Inflammatory macrophage treated with lipopolysaccharide for 1 hour (primary cell): ENCODE measurements at places on chromosomes 2 and 18.

DNA sequence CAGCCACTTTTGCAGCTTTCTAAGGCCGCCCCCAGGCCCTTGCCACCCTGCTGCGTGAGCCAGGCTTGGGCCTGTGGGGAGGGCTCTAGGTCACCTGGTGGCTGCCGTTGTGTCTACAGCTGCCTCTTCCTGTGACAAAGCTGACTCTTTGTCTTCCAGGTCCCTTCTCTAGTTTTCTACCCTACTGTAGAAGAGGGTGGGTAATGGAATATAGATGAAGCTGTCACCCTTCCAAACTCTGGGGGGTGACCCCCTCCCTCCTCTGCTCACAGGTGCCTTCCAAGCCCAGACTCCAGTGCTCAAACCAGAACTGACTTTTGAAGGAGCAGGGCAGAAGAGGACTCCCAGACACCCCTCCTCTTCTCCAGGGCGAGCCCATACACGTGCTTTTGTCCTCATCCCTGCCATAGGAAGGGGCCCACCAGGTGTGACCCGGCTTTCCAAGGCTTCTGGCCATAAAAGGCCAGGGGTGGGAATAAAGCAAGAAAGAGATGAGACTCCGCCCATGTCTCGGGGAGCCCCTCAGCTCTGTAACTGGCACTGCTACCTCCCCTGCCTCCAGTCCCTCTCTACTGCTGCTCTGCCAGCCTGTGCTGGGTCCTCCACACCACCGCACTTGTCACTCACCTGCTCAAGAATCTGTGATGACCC is 17.9 kb upstream of the SDC1 start:
- DNase-seq, result no peak

- peak; percentile 86 for DNase-seq
Observed at GRCh38 chr18:62505669-62506494, 16.9 kb upstream of the ZCCHC2 start.

DNA sequence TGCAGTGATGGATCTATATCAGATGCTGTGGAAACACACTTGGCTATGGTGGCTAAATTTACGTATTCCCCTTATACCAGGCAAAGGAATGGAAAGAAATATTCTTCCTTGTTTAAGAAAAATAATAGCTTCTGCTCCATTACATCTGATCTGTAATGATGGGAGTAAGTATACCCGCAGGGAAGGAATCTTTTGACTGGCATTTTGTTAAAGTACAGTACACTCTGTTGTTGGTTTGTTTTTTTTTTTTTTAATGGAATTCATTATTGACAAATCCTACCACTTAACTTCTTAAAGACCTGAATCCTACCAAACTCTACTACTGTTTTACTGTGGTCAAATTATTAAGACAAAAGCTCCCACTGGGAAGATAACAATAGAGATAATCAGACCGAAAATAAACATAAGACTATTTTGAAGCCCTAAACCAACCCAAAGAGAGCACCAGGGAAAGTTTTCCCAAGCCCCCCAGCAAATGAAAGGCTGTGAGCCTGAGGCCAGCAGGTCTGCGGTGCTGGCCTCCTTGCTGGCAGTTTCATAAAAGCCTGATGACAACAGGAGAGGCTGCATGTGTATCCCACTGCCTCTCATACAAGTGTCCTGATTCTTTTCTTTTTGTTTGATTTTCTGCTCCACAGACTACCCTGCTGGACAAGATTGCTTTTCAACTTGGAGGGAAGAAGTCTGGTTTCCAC is 101.0 kb downstream of the SLC25A12 start:
- DNase-seq, result no peak

DNA sequence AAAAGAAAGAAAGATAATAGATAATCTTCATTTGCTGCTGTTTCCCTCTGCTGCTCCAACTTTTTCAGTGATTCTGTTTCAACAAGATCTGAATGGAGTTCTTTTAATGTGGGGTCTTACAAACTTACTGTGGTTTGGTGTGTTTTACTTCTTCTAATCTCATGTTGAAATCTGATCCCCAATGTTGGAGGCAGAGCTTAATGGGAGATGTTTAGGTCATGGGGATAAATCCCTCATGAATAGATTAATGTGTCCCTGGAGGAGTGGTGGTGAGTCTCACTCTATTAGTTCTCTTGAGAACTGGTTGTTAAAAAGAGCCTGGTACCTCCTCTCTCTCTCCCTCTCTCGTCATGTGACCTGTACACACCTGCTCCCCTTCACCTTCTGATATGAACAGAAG is 442.4 kb downstream of the EPHA4 start:
- no peak for DNase-seq

- DNase-seq, result no peak
Observed at GRCh38 chr18:27778925-27779324, 398.0 kb downstream of the CDH2 start.

GRCh38 chr2:40445467-40445866 is 6.4 kb downstream of the SLC8A1 start:
- DNase-seq, result no peak

GRCh38 chr2:237540823-237541222 is 25.6 kb upstream of the PRLH start:
- no peak for DNase-seq

DNA sequence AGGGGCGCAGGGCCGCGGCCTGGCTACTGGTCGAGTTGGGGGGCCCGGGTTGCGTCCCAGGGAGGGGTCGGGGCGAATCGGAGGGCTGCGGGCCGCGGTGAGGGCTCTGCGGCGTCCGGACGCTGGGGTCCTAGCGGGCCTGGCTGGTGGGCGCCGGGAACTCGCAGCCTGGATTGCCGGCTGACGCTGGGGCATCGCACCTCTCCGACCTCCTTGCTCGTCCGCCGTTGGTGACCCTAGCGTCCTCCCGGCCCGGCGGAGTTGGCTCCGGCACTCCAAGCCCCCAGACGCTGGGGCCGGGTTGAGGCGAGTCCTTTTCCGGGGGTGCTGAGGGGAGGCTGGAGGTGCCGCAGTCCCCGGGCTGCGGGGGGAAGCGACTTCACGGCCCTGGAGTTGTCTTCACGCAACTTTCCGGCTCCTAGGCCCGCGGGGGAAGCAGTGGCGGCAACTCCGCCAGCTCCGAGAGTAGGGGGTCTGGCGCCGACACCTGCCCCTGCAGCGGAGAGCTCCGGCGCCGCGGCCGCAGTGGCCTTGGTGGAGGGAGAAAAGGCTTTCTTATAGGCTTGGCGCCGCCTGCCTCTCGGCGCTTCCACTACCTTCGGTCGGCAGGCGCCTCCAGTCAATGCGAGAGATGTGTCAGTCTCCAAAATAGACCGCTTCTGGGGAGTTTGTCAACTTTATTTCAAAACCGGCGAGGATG is 70.3 kb downstream of the HAUS1 start:
- peak; percentile 25 for DNase-seq

DNA sequence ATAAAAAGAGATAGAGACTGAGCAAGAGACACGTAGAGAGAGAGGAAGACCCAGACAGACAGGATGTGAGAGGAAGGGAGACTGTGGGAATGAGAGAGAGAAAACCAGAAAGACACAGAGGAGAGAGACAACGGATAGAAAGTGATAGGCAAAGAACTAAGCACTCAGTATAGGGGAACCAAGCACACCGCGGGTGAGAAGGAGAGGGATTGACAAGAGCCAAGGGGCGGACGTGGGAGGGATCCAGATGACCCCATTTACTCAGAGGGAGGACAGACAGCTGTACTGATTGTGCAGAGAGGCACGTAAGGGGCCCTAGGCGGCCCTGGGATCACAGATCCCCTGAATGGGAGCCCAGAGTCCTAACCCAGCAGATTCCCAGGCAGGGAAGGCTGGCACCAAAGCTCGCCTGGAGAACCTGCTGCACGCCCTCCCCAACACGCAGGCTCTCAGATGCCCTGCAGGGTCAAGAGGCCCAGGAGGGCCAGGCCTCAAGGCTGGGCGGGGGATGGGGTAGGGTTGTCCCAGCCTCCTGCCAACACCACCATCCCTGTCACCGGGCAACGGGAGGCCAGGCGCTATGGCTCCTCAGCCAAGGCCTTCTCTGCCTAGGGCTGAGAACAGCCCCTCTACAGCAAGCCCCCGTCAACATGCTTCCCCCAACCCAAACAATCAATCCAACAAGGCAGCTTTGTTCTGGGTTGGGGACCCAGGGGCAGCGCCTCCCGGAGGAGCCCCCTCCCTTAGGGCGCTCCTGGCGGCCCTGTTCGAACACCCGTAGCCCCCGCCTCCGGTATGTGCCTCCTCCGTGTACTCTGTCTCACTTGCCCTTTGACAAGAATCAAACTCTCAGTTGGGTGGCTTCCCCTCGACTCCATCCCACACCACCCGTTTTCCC is 579 bp downstream of the LOXL3 start:
- no peak for DNase-seq

- DNase-seq, result no peak
Observed at GRCh38 chr2:10873171-10873570, 38.6 kb upstream of the KCNF1 start.

GRCh38 chr2:50727636-50728339 is 304.1 kb downstream of the NRXN1 start:
- DNase-seq, result no peak

DNA sequence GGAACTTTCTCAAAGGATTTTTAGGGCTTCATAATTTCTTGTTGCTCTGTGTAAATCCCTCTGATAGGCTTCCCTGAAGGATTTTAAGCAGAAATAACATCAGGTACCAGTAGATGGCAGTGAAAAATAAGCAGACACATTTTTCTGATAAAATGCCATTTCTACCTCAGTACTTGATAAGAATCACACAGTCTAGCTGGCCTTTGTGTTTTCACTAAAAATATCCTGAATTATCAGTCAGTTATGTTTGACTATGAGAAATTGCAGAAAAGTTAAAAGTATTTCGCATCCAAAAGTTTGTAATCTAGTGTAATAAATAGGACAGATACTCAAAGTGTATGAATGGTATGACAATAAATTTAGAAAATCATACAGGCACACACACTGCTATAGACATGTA is 68.7 kb downstream of the DNAJC10 start:
- no peak for DNase-seq

- DNase-seq, result no peak
Observed at GRCh38 chr2:107308835-107309234, 422.9 kb upstream of the ST6GAL2 start.

DNA sequence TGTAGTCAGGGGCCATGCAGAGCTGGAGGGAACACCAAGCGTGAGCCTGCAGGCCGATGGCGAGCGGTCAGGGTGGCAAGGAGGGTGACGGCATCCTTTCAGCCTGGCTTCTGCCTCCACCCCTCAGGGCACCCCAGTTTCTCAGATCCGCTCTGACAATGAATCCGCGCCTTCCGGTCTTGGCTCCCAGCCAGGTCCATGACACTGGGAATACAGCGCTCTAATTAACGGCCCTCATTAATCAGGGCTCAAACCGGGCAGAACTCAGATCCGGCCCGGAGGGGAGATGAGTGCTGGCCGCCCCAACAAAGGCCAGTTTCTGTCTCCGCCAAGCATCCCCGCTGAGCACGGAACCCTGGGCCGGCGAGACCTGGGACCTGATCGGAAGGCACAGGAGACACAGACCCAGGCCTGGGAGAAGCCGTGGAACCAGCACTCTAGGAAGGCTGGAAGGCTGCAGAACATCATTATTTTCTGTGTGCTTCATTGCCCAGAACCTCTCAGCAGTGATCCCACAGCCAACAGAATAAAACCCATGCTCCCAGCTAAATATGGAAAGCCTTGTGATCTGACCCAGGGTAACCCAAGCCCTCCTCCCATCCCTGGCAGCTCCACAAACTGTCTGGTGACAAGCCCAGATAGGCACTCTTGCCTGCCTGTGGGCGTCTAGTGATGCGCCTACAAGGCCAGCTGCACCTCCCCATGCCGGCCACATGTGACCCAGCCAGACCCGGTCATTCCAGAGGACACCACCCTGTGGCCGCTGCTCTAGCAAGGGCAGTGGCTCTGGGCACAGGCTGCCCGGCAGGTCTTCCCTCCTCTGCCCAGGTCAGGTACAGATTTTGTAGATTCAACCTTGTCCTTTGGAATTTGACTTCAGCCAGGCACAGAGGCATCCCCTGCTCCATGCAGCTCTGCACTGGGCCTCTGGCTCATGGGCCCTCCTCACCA is 438.7 kb upstream of the MYT1L start:
- DNase-seq, result no peak

DNA sequence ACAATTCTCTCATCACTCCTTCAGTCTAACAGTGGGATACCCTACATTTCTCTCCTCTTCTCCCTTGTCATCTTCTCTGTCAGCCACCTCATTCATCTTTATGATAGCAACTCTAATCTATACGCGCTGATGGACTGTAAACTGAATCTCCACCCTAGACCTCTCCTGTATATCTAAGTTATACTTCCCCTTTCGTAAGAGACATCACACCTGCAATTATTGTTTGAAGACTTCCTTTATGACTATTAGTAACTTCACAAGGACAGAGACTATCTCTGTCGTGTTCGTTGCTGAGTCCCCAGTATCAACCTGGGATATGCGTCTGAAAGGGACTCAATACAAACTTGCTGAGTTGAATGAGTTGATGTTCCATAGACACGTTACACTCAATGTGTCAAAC is 263.2 kb downstream of the IRS1 start:
- DNase-seq, result no peak

GRCh38 chr2:24272161-24272802 is 88.1 kb downstream of the ITSN2 start:
- DNase-seq, result no peak

DNA sequence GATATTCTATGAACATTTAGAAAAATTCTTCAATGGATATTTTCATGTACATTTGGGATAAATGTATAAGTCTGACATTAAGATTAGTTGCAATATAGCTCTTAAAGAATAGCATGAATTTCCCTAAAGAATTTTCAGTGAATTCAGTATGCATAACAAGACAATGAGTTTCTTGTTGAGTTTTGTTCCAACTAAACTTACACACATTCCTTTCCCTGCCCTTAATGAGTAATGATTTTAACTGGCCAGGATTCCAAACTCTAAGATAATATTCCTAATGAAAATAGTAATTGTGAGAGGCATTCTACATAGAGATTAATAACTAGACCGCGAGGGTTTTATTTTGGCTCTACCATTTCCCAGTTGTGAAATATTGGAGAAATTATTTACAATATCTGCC is 390.3 kb upstream of the GALNT5 start:
- no peak for DNase-seq

GRCh38 chr2:173427887-173428668 is 73.4 kb downstream of the CDCA7 start:
- no peak for DNase-seq

DNA sequence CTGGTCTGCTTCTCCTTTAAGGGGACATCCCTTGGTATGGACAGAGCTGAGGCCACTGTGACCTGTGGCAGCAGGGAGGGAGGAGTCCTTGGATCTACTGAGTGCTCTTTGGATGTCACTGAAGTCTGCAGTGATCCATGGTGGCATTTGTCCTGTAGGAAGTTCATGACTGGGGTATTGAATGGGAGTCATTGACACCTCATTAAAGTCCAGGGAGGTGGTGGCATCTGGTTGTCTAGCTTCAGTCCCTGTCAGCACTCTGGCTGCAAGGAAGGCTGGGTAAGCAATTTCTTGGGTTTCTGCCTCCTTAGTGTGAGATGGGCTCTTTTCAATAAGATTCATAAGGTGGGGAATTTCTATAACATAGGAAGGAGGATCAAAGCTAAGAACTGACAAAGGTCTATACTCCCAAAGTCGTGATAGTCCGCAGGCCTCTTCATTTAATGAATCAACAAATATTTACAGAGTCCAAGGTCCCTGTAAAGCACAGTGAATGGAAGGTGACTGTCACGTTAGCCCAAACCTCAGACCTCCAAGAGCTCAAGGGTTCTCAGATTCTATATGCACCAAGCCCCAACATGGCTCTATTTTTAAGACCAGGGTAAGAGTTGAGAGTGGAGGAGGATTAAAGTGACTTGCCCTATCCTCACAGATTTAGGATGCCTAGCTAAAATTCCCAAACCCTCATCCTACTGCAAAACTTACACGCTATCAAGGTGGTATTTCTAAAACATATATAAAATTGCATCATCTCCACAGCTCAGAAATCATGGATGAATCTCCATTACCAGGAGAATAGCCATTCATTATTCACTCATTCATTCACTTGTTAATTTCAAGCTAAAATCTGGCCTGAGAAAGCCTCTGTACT is 40.2 kb downstream of the THNSL2 start:
- no peak for DNase-seq
